ENCODE measurements at places on chromosomes 11 and 22.

- ATAC-seq, result no peak
Measured at GRCh38 chr11:2132246-2132645, 6.9 kb downstream of the IGF2 start.

DNA sequence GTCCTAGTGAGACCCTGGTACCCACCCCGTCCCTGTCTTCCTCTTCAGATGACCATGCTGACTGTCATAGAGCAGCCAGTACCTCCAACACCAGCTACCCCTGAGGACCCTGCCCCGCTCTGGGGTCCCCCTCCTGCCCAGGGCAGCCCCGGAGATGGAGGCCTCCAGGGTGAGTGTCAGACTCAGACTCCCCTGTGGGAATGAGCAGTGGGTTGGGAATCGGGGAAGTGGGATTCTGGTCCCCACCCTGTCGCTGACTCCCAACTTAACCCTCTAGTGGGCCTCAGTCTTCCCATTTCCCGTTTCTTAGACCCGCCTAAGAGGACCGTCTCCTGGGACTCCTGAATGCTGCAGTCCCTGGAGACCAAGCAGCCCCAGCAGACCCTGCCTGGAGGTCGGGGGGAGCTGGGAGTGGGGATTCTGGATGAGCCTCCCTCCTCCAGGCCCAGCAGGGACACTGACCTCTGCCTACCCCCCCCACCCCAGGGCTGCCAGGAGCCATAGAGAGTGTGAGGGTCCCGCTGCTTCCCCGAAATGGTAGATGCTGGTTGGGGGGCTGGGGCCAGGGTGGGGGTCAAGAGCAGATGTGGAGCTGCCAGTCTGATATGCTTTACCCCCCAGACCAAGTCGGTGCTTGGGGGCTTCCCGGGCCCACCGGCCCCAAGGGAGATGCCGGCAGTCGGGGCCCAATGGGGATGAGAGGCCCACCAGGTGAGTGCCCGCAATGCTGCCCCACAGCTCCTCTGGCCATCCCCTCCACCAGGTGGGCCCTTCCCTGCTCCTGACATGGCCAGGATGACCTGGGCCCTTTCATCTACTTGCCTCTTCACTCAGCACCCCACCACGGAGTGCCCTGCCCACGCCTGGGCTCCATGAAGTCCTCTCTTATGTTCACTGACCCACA lies 25.5 kb downstream of the EMID1 start:
- ATAC-seq, result peak; percentile 12

GRCh38 chr22:42918500-42918899 lies 61.4 kb upstream of the ARFGAP3 start:
- peak; percentile 18 for ATAC-seq

GRCh38 chr11:92753161-92753560 lies 216.3 kb upstream of the MTNR1B start:
- no peak for ATAC-seq
